ENCODE measurements at places on chromosomes 5 and 9. TPM values are rescaled to one million over a fixed set of nuclear protein-coding genes. Genes with fewer than 3 reads are reported as not detected.

Gene FCN1
- total RNA-seq: not detected

DNA sequence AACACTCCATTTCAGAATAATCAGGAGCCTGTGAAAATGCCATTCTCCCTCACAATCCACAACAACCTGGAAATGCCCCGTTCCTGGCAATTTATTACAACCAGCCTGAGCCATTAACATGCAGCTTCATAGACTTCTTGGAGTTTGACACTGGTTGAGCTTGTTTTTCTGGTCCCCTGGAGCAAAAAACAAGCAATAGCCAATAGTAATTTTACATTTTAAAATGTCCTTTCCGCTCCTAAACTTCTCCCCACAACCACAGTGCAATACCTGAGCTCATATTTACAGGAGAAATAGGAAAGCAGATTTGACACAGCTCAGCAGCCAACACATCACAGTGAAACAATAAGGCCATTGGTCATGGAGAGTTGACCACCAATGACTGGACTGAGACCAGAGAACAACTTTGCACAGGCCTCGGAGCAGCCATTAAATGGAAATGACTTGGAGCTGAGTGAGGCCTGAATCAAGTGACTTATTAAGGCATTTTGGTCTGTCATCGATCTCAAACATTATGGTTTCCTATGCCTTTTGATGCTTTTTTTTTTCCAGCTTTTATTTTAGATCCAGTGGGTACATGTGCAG lies 73.0 kb downstream of the ENC1 start:
- no peak for DNase-seq

Gene LHFPL2
- total RNA-seq: 58.0 TPM

- DNase-seq: peak; percentile 47
These were observed 27.3 kb downstream of the NR6A1 start for GRCh38 chr9:124743686-124744348.

Gene ADAM19
- 2.6 TPM for total RNA-seq

Gene ARAP3
- 1.0 TPM for total RNA-seq

DNA sequence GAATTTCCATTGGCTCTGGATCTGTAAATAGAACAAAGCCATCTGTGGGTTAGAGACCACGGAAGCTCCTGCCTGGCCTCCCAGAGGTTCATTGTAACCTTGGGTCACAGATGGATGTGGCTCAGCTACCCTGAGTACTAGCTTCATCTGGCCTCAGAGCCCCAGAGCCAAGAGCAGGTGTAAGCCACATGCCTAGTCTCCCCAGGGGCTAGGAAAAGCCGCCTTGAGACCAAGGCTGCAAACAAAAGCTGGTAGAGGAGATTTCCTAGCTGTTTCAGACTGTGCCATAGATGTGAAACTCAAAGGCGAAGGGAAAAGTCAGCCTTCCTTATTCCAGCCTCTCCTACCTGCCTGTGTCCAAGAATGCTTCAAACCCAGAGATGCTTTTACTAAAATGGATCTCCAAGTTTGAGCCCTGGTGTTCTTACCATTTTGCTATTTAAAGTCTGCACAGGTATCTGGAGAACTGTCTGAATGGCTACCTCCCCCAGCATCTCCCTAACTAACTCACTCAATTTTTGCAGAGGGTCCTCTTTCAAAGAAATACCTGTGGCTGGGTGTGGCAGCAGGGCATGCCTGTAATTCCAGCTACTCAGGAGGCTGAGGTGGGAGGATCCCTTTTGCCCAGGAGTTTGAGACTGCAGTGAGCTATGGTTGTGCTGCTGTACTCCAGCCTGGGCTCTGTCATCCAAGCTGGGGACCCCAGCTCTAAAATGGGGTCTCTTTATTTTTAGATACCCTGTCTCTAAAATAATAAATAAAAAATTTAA lies 42.3 kb upstream of the MAP1B start:
- no peak for DNase-seq

GRCh38 chr5:127088251-127088650 lies 14.9 kb upstream of the C5orf63 start:
- DNase-seq: no peak

DNA sequence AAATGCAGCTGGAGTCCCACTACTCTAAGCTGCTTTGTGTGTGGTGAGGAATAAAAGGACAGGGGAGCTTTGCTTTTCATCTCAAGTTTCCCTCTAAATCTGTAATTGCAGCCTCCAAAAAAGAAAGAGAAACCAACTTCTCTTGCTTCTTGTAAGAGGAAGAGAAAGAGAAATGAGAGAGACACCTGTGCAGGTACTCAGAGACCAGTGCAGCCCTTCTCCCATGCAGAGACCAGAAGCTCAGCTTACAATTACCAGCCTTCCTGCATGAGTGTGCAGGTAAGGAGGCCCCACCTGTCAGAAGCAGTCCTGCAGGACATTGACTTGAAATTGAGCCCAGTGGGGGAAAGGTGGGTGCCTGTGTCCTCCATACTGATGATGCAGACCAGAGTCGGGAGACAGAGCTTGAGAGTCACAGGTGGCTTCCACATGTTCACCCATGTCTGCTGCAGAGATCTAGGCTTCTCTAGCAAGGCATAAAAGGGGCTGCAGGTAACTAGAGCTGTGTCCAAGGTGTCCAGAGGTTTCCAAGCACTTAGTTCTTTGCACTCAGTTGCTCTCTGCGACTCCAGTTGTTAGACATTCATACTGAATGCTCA lies 15.3 kb upstream of the MED10 start:
- DNase-seq: no peak

DNA sequence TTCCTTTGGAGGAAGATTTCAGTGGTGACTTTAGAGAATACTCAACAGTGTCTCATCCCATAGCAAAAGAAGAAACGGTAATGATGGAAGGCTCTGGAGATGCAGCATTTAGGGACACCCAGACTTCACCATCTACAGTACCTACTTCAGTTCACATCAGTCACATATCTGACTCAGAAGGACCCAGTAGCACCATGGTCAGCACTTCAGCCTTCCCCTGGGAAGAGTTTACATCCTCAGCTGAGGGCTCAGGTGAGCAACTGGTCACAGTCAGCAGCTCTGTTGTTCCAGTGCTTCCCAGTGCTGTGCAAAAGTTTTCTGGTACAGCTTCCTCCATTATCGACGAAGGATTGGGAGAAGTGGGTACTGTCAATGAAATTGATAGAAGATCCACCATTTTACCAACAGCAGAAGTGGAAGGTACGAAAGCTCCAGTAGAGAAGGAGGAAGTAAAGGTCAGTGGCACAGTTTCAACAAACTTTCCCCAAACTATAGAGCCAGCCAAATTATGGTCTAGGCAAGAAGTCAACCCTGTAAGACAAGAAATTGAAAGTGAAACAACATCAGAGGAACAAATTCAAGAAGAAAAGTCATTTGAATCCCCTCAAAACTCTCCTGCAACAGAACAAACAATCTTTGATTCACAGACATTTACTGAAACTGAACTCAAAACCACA lies 67.4 kb downstream of the VCAN start:
- DNase-seq: no peak

- no peak for DNase-seq
These were observed 128.1 kb downstream of the SEMA6A start for GRCh38 chr5:116446356-116447005.

DNA sequence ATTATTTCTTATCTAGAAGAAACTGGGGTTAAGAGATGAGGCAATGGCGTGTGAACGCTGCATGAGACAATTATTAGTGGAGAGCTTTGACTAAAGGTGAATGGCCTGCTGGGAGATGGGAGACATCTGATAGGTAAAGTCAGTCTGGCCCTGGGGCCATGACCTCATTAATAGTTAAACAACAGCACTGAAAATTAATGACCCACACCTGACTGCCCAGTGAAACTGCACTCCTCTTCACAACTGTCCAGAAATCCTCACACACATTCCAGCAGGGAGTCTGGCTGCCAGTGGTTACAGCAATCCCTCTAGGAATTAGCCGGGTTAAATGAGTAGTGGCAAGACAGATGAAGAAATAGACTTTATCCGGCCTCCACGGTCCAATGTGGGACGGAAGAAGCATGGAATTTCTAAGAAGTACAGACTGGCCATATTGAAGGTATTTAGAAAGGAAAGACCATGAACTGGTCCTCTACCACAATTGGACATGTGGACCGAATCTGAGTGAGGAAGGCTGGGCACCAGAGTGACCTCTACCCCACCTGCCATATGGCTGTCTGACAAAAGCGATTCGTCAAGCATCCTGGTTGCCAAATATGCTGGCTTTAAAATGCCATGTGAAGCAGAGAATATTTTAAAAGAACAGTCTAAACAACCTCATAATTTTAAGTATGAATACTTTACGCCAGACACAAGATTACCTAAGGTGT lies 138.4 kb downstream of the EFNA5 start:
- no peak for DNase-seq

DNA sequence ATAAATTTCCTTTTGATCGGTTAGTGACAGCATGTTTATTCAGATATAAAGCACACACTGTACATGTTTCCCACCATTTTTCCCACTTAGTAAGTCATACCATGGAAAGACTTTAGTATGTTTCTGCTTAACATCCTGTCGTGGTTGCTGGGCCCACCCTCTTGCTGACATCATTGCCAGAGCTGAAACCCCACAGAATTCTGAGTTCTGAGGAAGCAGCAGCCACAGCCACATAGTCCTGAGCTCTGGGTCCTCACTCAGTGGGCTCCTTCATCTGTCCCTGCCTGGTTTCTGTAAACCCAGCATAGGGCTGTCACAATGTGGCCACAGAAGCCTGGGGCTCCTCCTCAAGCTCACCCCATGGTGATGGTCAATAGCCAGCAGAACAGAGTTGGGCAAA lies 441.5 kb downstream of the ENC1 start:
- DNase-seq: no peak

GRCh38 chr5:152097128-152097527 lies 172.5 kb upstream of the GLRA1 start:
- DNase-seq: no peak

DNA sequence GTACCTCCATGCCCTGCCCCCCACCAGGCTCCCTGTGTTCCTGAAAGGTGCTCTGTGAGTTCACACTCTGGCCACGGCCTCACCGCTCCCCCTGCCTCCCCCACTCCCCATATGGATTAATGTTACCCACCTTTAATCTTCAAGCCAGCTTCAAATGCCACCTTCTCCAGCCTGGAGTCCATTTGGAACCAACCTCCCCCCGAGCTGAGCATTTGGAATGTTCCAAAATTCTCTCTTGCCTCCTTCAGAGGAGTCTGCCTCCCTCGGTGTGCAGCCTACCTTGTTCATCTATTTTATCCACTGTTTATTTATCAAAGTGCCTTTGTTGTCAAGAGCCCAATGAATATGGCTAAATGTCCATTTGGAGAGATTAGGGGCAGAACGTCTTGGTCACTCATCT lies 4.3 kb downstream of the GOLGA2 start:
- no peak for DNase-seq

DNA sequence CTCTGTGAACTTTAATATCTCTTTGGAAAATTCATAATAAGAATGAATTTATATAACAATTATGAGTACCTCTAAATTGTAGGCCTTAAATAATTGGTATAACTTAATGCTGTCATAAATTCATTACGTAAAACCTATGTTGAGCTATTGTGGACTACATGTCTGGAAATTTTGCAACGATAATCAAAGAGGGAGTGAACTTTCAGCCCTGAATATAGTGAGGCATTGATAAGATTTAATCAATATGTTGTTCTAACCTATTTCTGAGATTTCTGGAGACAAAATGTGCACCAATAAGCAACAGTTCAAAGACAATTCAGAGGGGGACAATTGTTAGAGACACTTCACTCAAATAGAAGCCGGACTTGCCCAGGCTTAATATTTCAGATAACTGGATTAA lies 499.4 kb downstream of the ELAVL2 start:
- no peak for DNase-seq

- DNase-seq: no peak
These were observed 188.4 kb downstream of the PCSK1 start for GRCh38 chr5:96244696-96245095.

Gene NOXA1
- total RNA-seq: 0.75 TPM

GRCh38 chr5:128905568-128906110 lies 59.6 kb upstream of the SLC27A6 start:
- peak; percentile 75 for DNase-seq

Gene LCN9
- not detected for total RNA-seq

Gene ATOSB
- 22.1 TPM for total RNA-seq

DNA sequence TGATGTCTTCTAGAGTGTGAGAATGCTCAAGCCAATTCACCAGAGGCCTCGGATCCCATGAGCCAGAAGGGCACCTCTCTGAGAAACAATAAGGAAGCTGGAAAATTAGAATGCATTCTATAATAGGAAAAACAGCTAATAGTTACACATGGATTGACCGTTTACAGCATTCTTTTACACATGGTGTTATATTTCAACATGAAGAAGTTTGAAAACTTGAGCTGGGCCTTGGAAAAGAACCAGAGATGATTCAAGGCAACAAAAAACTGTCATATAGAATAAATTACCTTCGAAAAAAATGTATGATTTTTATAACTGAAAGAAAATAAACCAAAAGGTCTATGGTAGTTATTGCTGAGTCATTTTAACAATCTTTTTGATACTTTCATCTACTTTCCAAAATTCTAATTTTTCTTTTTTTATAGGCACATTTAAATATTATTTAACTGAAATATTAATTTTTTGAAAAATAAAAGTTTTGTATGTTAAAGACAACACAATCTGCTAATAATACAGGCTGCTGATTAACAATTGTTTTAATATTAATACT lies 6.2 kb downstream of the SH3TC2 start:
- no peak for DNase-seq

Gene PCDHB2
- 1.8 TPM for total RNA-seq

Gene CCDC152
- total RNA-seq: 0.45 TPM

Gene ZER1
- total RNA-seq: 14.3 TPM

GRCh38 chr9:8904771-8905515 lies 1105.4 kb upstream of the DMAC1 start:
- DNase-seq: no peak

DNA sequence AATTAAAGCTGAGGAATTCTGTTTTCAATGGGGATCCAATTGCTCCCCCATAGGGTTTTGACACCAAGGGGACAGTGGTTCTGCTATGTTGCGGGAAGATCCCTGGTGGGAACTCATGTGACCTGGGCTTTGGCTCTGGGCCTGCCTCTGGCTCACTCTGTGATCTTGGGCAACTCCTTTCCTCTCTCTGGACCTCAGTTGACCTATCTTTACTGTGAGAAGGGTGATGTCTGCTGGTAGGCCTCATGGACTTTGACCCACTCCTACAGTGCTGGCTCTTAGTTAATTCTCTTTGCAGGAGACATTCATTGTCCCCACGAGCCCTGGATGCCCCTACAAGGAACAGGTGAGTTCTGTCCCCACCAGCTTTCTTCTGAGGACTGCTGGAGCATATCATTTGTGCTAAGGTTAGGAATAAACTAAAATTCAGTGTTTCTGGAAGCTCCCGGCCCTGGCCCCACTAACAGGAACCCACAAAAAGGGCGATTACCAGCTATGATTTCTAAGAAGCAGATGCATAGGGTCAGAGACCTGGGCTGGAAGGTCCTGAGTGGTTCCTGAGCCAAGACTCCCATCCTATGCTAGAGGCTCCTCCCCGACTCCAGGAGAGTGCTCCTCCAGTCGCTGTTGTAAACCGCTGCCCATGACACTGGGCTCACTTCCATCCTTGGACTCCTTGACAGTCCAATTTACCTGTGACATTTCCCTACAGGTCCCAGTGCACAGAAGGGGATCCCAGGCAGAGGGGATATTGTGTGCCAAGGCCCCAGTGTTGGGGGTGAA lies 218.3 kb downstream of the PAX5 start:
- no peak for DNase-seq
